ENCODE measurements at places on chromosomes 7 and 10.
A peak's percentile ranks its signal among the peaks of the same experiment; 100 is the strongest.

- no peak for DNase-seq
Measured at GRCh38 chr7:136234040-136234439, 256.9 kb upstream of the MTPN start.

GRCh38 chr7:150406312-150406566 lies 27.1 kb downstream of the ZNF775 start:
- DNase-seq, result no peak

DNA sequence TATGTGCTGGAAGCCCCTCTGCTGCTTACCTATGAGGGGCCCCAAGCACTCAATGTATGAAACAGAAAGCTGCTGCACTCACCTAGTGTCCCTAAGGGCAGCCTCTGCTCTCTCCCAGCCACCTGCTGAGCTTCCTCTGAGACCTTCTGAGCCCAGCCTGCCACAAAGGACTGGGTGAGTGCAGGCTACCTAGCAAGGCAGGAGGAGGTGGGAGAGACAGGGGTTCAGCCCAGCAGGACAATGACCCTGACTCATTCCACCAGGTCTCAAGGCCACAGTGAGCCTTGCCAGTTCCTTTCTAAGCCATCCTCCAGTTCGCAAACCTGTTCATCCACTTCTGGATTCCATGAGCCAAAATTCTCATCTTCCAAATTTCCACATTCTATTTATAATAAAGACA lies 16.3 kb downstream of the VOPP1 start:
- DNase-seq, result no peak

DNA sequence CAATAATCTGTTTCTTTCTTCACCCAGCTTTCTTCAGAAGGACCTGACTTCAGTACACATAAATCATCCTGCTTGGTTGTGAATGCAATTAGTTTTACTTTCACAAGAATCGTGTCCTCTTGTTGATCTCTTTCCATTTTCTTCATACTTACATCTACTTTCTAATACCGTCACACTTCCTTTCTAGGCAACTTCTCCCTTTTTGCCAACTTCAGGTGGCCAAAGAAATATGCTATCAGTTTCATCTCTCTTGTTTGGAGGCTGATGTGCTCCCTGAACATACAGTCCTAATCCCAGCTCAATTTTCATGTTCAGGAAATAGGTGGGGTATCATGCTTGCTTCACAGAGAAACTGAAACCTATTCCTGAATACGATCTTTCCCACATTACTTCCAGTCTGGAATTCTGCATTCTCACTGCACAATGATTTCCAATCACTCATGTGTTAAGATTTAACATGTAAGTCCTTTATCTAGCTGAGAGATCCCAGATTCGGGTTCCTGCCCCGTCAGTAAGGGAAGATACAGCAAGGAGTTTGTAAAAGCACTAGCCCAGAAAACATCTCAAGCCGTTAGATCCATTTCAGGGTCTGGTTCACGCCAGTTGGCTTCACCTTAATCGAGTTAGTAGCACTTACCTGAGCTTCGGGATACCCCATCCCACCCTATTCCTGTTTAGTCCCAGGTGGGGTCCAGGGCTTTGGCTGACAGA lies 994 bp downstream of the SLC25A28 start:
- no peak for DNase-seq

DNA sequence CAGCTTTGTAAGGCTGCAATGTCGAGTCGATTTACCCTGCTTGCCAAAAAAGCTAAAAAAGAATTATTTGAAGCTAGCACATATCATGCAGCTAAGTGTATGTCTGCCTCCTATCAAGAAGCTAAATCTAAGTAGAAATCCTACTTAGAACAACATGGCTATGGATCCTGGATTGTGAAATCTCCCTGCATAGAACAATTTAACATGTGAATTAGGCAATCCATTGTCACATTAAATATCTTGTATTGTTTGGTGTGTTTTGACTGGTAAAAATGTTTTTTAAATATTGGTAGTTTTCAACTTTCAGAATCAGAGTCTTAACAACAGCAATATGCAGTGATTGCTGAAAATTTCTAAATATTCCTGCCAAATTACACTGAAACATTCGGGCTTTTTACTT lies 73.3 kb downstream of the SKIDA1 start:
- DNase-seq, result no peak

DNA sequence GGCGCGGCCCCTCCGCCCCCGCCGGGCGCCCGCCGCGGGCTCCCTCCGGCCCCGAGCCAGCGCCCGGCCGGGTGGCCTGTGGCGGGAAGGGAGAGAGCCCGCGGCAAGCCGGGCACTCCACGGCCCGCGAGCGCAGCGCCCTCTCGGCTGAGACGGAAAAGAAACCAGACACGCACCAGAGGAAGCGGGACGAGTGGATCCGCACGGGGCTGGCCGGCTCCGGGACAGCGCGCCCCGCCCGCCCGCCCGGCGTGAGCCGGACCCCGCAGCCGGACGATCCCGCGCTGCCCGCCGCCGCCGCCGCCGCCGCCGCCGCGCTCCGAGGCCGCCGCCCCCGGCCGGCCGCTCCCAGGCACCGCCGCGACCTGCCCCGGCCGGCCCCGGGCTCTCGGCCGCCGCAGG lies 300 bp downstream of the ARHGAP21 start:
- no peak for DNase-seq

- DNase-seq, result no peak
Measured at GRCh38 chr7:127652333-127653248, 597 bp downstream of the SND1 start.

- DNase-seq, result no peak
Measured at GRCh38 chr7:74579800-74580685, 77.5 kb upstream of the GTF2I start.

GRCh38 chr7:1963575-1963974 lies 269.2 kb downstream of the MAD1L1 start:
- DNase-seq, result no peak

DNA sequence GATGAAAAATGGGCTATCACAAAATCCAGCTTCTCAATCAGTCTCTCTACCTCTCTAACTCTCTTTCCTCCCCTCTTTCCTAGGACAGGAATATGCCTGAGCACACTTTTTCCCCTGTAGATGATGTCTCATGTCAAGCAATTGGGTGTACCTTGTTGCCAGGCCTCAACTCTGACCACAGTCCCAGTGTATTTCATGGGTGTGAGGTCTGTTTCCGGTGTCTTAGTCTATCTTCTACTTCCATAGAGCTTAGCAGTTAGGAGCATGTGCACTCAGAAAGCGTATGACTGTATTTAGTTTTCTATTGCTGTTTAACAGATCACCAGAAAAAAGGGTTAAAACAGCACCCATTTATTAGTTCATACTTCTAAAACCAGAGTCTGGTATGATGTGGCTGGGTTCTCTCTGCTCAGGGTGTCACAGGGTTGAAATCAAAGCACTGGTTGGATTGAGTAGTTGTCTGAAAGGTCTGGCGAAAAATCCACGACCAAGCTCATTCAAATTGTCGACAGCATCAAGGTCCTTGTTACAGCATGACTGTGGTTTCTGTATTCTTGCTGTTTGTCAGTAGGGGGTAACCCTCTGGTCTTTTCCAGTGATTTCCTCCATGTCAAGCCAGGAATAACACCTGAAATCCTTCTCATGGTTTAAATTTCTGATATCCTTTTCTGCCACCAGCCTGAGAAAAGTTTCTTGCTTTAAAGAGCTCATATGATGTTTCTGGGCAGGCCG lies 130.0 kb downstream of the THSD7A start:
- DNase-seq, result no peak

GRCh38 chr7:105896407-105896911 lies 20.1 kb upstream of the ATXN7L1 start:
- no peak for DNase-seq

DNA sequence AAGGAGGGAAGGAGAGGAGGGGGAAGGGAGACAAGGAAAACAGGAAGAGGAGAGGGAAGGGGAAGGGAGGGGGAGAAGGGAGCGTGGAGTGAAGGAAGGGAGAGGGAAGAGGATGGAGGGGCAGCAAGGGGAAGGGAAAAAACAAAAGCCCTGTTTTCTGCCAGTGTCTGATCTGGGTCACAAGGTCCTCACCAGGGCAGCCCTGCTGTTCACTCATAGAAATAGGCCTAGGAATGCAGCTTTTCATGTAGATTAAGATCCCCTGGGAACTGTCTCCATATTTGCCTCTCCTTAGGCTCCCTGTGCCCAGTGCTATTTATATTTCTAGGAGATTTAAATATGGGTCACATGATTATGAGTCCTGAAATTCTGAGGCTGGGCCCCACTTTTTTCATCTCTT lies 790.7 kb downstream of the TNS3 start:
- no peak for DNase-seq

DNA sequence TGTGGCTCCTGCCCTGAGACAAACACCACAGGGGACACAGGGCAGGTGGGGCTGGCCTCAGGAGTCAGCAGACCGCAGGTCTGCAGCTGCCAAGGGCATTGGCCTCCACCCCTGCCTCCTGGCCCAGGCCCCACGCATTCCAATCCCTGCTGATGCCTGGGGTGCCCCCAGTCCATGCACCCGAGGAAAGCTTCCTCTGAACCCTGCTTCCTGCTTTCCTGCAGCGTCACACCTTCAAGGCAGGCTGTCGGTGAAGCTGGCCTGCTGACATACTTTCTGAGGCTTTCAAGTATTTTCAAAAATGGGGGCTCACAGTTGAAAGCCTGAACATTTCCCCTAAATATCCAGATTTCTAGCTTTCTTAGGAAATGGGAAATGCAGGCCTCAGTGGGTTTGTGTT lies 22.5 kb upstream of the ANTXRL start:
- DNase-seq, result no peak

- no peak for DNase-seq
Measured at GRCh38 chr10:35789996-35790395, 147.9 kb upstream of the FZD8 start.

- DNase-seq, result no peak
Measured at GRCh38 chr7:138137423-138138171, 61.3 kb downstream of the AKR1D1 start.

GRCh38 chr10:124142960-124143359 lies 49.6 kb upstream of the CHST15 start:
- no peak for DNase-seq

DNA sequence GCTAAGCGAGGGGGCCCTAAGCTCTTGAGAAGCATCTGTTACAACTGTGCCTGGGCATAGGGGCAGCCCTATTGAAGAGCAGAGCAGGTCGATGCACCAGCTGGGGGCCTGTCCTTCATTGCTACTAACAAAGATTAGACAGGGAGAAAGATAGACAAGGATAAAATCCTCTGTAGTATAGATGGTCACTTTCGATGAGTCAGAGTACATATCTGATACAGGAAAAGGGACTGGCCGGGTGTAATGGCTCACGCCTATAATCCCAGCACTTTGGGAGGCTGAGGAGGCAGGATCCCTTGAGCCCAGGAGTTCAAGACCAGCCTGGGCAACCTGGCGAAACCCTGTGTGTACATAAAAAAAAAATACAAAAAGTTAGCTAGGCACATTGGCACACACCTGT lies 13.6 kb downstream of the OPTN start:
- no peak for DNase-seq

DNA sequence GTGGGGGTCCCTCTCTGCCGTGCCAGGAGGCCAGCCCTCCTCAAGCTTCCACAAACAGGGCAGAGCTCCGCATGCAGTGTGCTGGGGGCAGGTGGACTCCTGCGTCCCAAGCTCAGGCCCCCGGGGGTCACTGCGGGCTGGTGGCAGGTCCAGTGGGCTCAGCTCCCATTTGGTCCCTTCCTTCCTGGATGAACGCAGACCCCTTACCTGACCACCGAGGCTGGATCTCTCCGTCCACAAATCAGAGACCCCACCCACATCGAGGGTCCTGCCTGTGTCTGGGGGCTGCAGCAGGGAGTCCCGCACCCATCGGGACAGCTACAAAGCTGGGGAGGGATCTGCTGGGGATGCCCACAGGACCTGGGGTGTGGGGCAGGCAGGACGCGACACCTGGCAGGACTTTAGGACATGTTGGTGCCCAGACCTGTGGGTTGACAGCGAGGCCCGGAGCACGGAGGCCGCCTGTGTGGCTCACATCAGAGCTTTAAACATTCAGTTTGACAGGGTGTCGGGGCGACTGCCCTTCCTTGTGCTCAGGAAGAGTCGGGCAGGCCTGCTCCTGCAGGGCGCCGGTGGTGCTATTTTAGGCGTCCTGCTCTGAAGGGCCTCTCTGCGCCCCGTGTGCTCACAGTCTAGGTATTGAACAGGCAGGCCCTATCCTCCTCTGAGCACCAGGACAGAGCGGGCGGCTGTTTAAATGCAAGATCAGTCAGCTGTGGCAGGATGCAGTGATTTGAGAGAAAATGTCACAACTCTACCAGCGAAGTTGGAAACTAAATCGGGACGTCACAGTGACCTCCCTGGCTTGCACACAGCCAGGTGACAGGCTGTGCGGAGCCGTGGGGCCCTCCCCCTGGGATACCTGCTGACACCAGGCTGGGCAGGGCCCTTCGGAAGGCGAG lies 15.9 kb upstream of the CFAP46 start:
- peak; percentile 45 for DNase-seq

DNA sequence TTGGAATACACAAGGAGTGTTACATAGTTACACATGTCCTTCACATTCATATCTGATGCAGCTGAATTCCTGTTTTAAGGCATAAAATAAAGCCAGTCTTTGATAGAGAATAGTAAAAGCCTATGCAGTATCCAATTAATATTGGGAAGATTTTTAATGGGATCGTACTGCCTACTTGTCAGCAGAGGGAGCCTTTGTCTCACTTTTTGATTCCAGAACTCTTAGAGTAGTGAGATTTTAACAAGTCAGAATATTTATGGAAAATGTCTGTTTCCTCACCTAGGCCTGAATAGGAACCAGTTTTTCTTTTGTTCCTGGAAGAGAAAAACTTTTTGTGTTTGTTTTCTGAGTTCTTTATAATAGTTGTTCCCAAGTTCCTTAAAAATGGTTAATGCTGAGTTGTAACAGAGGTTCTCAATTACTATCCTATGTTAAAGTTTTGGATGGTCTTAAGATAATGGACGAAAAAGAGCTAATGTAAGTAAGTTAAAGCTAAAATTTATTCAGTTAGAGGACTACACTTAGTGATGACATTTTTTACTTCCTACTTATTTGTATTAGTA lies 114.0 kb downstream of the BBS9 start:
- DNase-seq, result no peak

DNA sequence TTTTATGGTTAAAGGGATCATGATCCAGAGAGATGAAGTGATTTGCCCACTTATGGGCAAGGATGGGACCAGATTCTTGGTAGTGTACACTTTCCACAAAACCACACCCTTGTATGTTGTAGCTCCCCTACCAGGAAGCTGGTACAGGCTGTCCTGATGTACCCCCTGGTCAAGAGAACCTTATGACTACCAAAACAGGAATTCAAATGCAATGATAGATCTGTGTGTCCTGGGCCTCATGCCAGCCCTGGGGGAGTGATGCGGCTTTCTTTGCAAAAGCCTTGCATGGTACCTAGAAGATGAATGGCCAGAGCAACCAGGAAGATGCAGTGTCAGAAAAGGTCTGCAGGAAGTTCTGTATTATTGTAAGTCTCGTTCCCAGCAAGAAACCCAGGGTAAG lies 94.9 kb upstream of the AGK start:
- DNase-seq, result no peak

- no peak for DNase-seq
Measured at GRCh38 chr10:69867699-69868558, 66.2 kb downstream of the COL13A1 start.

DNA sequence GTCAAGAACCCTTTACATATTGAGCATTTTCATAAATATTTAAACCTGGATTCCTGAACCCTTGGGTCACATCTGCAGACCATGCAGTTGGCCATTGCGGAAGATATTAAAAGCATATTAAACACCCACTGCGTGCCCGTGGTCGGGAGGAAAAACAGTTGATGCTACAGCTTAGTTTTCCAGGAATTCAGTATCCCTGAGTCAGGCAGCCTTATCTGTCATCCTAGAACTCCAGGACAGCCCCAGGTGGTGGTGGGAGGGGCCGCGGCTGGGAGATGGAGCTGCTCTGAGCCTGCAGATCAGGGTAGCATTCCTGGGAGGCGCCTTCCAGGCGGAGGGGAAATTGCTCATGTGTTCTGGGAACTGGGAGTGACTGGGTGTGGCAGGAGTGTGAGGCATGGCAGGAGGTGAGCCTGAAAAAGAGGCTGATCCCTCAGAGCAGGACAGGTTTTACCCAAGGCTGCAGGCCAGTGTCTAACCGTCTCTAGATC lies 222.9 kb upstream of the SH2B2 start:
- peak; percentile 42 for DNase-seq
